ENCODE measurements at places on chromosomes 4 and X. TPM values are rescaled to one million over a fixed set of nuclear protein-coding genes. Genes with fewer than 3 reads are reported as not detected.
A peak's percentile ranks its signal among the peaks of the same experiment; 100 is the strongest.

DNA sequence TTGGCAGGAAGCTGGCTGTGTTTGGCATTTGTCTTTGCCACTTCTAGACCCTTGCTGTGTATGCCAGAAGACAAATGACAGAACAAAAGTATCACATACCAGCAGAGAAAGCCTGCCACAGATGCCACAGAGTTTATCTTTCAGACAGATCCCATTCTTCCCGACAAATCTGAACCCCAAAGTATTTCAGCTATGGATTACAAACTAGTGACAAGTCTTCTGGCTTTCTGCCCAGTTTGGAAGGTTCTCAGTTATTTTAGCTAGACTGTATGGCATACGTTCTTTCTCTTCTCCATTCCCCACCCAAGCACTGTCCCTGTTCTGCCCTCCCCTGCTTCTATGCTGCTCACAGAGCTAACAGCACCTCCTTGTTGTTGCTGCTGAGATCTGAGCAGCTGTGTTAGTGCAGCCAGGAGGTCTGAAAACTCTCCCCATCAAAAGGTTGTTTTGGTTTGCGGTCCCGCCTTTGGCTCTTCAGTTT lies 236.7 kb downstream of the FRAS1 start:
- DNase-seq = no peak
- H3K4me1 ChIP-seq = no peaks in the 10 kb centered on the region
- H3K4me3 ChIP-seq = no peak overlapping the region
- no peaks in the 10 kb centered on the region for H3K36me3 ChIP-seq
- H3K27ac ChIP-seq = no peak overlapping the region
- no peaks in the 10 kb centered on the region for H3K27me3 ChIP-seq

DNA sequence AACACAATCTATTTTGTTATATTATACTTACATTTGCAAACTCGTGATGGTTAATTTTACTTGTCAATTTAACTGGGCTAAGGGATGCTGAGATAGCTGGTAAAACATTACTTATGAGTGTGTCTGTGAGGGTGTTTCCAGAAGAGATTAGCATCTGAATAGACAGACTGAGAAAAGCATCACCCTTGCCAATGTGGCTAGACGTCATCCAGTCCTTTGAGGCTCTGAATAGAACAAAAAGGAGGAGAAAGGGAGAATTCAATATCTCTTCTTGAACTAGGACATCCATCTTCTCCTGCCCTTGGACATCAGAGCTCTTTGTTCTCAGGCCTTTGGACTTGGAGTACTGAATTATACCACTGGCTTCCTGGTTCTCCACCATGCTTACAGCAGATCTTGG lies 154.6 kb downstream of the EPHA5 start:
- no peak overlapping the region for H3K4me3 ChIP-seq
- H3K4me1 ChIP-seq = no peaks in the 10 kb centered on the region
- H3K27ac ChIP-seq = no peak overlapping the region
- no peak for DNase-seq

GRCh38 chr4:99088023-99088449 lies 552 bp downstream of the ADH5 start:
- peaks cover 15% of the 10 kb centered on the region for H3K4me1 ChIP-seq
- H3K4me3 ChIP-seq = peak overlapping the region; percentile 98
- no peaks in the 10 kb centered on the region for H3K27me3 ChIP-seq
- DNase-seq = peak; percentile 25
- peak overlapping the region; percentile 86 for H3K27ac ChIP-seq
- H3K36me3 ChIP-seq = peaks cover 25% of the 10 kb centered on the region

DNA sequence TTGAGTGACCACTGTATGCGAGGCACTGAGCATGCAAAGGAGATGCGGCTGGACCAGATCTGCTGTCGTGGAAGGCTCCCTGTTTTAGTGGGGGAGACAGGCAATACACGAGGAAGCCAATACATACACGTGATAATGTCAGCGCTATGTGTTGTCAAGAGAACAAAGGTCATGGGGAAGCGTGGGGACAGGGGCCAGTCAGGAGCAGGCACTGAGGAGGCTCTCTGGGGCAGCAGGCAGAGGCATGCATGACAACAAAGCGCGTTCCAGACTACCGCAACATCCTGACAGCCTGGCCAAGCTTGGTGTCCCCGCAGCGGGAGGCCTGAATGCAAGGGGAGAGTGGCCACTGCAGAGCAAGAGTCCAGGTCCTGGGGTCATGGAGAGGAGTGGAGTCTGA lies 61.9 kb downstream of the DCTD start:
- H3K4me1 ChIP-seq = no peaks in the 10 kb centered on the region
- no peaks in the 10 kb centered on the region for H3K36me3 ChIP-seq
- no peak for DNase-seq
- H3K27ac ChIP-seq = no peak overlapping the region
- no peaks in the 10 kb centered on the region for H3K27me3 ChIP-seq

DNA sequence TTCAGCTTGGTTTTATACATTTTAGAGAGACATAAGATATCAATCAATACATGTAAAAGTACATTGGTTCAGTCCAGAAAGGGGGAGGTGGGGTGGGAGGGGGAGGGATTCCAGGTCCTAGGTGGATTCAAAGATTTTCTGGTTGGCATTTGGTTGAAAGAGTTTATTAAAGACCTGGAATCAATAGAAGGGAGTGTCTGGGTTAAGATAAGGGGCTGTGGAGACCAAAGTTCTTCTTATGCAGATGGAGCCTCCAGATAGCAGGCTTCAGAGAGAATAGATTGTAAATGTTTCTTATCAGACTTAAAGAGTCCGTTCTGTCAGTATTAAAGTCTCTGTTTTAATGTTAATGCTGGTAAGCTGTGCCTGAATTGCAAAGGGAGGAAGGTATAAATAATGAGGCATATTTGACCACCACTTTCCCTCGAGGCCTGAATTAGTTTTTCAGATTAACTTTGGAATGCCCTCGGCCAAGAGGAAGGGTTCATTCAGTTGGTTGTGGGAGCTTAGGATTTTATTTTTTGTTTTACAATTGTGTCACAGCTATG lies 169.9 kb downstream of the AASDH start:
- no peak overlapping the region for H3K4me3 ChIP-seq
- no peaks in the 10 kb centered on the region for H3K27me3 ChIP-seq
- no peaks in the 10 kb centered on the region for H3K4me1 ChIP-seq
- H3K36me3 ChIP-seq = no peaks in the 10 kb centered on the region
- DNase-seq = no peak

The IL13RA1 gene
- 72.6 TPM for polyA plus RNA-seq
